ENCODE measurements at places on chromosomes 3 and 15.
A peak's percentile ranks its signal among the peaks of the same experiment; 100 is the strongest.

DNA sequence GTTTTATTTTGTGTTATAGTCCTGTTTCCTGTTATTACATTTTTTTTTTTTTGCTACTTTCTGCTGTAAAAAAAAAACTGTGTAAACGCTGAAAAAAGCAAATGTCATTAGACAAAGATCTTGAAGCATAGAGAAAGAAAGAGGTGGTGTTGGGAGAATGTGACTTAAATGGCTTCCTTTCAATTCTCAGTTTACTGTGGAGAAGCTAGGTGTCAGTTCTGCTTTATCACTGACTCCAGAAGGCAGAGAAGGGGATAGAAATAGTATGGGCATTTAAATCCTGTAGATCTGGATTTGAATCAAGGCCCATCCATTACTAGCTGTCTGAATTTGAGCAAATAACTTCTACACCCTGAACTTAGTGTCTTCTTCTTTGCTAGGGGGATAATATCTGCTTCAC lies 23.0 kb downstream of the PPM1L start:
- no peak for DNase-seq

GRCh38 chr15:61892140-61892539 lies 168.1 kb downstream of the VPS13C start:
- no peak for DNase-seq

- no peak for DNase-seq
Measured at GRCh38 chr3:53065841-53066480, 20.1 kb upstream of the SFMBT1 start.

- no peak for DNase-seq
Measured at GRCh38 chr3:12279591-12280326, 9.1 kb upstream of the PPARG start.

DNA sequence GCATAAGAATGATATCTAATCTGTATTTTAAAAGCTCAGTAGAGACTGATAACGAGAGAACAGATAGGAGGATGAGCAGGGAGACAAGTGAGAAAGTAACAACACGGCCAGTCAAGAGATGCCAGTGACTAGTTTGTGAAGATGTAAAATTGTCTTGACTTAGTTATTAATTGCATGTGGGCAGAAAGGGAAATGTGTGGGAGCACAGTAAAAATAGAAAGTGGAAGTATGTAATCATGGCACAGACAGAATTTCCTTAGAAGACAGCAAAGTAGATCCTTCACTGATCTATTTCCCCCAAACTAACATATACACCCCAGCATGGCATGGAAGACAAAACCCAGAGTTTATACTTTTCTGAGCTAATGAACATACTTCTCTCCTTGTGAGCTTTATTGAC lies 344.5 kb downstream of the FGF12 start:
- DNase-seq: no peak

GRCh38 chr15:66051833-66052232 lies 182.5 kb downstream of the RAB11A start:
- DNase-seq: no peak

GRCh38 chr3:11898611-11899325 lies 52.1 kb upstream of the TAMM41 start:
- DNase-seq: no peak

DNA sequence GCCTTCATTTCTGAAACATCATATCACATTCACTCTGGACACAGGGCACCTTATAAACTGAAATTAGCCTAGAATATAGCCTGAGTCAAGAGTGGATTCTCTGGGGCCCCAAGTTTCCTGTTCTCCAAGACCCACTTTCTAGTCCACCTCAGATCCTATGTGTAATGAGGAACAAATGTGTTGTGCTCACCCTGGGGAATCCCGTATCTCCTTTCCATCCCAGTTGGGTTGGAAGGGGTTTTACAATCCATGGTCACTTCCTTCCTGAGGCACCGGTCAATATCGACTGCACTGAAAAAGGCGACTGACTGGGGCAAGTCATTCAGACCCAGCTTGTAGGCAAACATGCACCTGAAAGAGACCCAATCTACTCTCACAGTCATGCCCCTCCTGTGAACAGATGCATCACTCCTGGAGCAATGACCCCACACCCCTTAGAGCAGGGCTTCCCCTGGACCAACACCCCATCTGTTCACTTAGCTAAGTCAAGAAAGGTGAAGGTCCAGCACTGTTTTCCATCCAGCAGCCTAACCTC lies 17.4 kb downstream of the POLG start:
- no peak for DNase-seq

- DNase-seq: no peak
Measured at GRCh38 chr15:92109191-92109873, 255.8 kb downstream of the SLCO3A1 start.

DNA sequence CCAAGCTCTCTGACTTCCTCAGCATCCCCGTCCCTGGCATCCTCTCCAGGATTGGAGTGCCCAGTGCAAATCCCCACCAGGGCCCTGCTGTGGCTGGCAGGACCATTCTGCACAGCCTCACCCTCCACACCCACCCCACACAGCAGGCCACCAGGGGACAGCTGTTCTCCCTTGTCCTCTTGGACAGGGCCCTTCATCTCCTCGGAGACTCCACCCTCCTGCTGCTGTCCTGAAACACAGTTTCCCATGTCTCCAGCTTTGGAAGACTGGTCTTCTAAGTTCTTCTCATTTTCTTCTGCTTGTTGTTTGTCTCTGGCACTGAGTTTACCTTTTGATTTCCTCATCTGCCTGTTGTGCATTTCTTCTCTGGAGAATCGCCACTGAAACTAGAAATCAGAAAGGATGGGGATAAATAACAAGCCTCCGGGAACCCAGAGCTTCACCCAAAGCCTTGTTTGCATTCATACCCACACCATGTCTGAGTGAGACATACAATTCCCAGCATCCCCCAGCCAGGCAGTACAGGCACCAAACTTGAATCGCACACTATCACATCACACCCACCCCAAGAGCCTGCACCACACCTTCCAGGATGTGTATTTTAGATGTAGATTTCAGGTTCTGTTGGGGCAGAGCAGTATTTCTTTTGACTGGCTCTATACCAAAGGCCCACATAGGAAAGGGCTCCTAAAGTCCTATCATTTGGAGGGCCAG lies 52.0 kb downstream of the OXNAD1 start:
- DNase-seq: no peak

DNA sequence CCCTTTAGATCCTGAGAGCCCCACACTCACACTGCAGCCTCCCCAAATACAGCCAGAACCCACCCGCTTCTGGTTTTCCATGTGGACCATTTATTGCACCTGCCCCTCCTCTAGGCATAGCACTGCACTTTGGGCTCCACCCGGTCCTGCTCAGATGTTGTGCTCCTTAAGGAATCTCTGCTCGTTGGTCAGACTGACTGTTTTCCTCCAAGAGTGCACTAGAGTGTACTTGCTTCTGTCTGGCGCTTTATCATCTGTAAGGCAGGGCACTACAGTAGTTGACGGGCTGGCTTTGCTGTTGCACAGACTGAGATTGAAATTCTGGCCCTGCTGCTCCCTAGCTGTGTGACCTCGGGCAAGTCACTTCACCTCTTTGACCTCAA lies 124.1 kb downstream of the CACNA1D start:
- no peak for DNase-seq

DNA sequence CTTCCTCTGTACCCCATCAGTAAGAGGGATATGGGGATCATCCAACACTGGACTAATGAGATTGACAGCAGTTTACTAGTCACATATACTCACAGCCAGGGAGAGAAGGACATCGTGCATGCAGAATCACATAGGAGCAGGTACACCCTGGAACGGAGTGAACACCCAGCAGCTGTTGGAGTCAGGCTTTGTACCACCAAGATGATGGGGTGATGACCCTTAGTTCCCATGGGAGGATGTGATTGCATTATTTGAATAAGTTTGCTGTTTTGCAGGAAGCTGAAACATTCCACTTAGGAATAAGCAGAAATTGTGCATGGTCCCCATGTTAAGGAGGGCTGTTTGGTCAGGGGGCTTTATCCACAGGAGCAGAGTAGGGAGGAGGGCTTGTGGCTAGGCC lies 482.7 kb upstream of the PDZRN3 start:
- DNase-seq: no peak

- no peak for DNase-seq
Measured at GRCh38 chr3:124486324-124486723, 243.9 kb upstream of the UMPS start.

DNA sequence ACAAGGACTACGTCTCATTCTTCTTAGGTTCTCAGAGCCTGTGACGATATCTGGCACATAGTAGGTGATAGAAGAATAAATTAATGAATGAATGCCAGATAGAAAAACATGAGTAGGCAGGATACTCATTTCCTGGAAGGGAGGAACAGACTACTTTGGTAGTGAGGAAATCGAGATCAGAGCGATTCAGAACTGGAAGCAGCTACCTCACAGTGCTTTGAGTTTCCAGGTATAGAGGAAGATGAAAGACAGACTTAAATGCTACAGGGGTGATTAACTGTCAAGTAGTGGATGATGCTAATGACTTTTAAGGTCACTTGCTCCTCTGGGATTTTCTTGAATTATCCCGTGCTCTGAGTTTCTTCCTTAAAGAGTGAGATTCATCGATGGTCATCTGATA lies 951.5 kb upstream of the CFAP20DC start:
- DNase-seq: no peak

GRCh38 chr3:118541796-118542195 lies 492.9 kb downstream of the IGSF11 start:
- no peak for DNase-seq

DNA sequence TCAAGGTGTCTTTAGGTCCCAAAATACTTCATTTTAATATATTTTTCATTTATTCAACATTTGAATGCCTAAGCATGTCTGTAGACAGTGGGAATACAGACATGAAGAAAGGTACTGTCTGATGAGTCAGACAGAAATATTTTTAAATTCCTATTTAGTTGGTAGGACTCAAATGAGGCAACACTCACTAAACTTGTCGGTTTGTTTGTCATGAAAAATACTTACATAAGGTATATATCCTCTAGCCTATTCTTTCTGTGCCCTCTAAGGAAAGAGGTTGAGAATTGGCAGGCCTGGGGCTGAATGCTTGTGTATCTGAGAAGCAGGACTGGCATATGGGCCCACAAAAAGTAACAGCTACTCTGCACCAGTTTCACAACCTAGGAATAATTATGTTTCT lies 423.6 kb upstream of the MDFIC2 start:
- no peak for DNase-seq

DNA sequence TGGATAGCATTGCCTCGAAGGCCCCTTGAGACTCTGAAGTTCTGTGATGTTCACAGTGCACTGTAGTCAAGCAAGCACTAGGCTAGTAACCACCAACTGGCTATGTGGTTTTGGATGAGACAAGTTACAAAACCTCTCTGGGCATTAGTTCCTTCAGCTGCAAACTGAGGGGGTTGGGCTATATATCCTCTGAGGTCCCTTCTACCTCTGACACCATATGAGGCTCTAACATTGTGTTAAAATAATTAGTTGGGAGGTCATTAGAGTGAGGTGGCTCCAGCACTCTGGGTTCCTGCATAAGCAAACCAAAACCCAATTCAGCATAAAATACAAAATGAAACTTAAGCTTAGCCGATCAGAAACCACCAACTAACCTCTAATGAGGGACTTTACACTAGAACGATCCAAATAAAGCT lies 209.5 kb upstream of the LRRN1 start:
- DNase-seq: no peak

GRCh38 chr3:191253089-191253799 lies 54.2 kb downstream of the OSTN start:
- no peak for DNase-seq

- peak; percentile 40 for DNase-seq
Measured at GRCh38 chr3:44342176-44342790, 3.7 kb downstream of the TCAIM start.

- DNase-seq: no peak
Measured at GRCh38 chr3:132662212-132662611, 2.1 kb downstream of the UBA5 start.

- no peak for DNase-seq
Measured at GRCh38 chr3:123028233-123028828, 768 bp upstream of the SEMA5B start.

DNA sequence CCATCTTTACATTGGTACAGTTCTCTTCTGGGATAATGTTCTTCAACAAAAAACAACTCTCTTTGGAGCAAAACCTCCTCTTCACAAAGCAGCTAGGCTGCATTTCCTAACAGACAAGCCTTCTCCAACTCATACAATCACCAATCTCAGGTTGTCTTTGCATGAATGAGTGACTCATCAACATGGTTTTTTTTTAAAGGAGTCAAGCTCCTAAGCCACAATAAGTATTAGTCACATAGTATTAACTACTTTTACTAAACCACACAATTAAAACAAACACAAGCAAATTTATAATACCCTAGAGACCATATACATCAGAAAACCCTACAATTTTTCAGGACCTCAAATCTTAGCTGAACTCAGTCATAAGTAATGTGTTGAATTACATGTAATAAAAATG lies 137.4 kb downstream of the TBC1D5 start:
- peak; percentile 19 for DNase-seq

DNA sequence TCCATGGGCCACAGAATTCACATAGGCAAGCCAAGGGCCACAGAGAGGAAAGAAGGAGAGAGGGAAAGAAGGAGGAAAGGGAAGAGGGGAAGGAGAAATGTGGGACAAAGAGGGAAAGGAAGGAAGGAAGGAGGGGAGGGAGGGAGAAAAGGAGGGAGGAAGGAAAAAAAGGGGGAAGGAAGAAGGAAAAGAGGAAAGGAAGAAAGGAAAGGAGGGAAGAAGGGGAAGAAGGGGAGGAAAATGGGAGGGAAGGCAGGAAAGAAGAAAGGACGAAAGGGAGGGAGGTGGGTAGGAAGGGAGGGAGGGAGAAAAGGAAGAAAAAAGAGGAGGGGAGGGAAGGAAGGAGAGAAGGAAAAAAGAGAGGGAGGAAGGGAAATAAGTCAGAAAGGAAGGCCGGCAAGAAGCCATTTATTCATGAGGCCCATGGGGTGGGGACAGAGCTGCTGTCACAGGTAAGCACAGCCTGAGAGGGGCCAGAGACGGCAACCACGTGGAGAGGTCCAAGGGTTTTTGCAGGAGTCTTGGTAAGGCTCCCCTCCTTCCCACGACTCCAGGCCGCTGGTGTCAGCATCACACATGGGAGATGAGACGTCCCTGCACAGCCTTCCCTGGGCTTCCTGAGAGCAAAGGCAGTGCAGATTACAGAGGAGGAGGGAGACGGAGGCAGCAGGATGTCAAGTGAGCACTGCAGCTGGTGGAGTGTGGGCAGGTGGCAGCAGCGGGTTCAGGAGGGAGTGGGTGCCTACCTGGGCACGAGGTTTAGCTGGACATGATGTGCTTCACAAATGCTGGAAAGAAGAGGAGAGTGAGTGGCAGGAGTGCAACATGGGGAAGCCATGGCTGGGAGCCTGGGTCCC lies 5.5 kb downstream of the MYL3 start:
- DNase-seq: no peak

DNA sequence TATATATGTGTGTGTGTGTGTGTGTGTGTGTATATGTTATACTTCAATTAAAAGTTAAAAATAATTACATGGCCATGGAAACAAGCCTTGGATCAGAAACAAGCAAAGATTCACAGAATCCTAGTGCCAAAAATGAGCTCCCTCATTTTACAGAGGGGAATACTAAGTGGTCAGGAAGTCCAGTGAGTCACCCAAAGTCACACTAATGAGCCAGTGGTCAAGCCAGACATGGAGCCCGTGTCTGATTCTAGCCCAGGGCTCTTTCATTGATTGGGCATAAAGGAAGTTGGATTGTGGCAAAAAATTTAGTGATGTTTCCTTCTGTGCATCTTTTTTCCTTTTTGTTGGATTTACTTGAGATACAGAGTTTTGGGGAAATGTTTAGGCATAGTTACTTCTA lies 152.5 kb upstream of the NPHP3 start:
- DNase-seq: no peak

GRCh38 chr3:77271306-77271705 lies 231.4 kb downstream of the ROBO2 start:
- DNase-seq: no peak
